ENCODE measurements at places on chromosomes 7 and 10. TPM values are rescaled to one million over a fixed set of nuclear protein-coding genes. Genes with fewer than 3 reads are reported as not detected.
A peak's percentile ranks its signal among the peaks of the same experiment; 100 is the strongest.

DNA sequence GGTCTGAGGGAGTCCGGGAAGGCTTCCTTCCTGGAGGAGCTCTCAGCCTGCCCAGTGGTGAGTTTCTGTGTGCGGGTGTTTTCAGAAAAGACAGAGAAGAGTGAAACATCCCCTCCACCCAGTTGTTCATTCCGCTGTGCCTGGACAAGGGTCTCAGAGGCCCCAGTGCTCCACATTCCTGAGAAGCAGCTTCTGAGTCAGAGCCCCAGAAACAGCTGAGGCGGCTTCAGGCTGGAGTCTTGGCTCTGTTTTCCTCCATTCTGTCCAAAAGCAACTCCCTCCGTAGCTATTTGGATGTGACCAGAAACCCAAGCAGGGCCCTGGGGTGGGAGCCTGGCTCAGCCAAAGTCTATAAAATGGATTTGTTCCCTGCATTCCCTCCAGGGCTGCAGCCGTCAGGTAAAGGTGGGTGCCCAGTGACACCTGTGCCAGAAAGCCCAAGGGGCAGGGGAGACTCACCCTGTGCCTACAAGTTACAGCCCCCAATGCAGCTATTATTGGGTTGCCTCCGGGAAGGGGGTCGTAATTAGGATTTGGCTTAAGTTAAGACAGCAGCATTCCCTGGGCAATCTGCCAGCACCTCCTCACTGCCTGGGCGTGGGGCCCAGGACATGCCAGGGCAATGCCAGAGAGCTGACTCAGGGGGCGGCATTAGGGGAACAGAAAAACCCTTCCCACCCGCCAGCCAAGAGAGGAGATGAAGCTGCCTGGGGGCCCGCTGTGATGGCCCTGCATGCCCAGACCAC, 13.1 kb upstream of the CAMK2G start:
- no peak overlapping the region for H3K27ac ChIP-seq
- H3K36me3 ChIP-seq: no peaks in the 10 kb centered on the region
- no peaks in the 10 kb centered on the region for H3K27me3 ChIP-seq
- H3K4me1 ChIP-seq: no peaks in the 10 kb centered on the region

- no peaks in the 10 kb centered on the region for H3K27me3 ChIP-seq
- no peak overlapping the region for H3K27ac ChIP-seq
- peak; percentile 13 for DNase-seq
- H3K36me3 ChIP-seq: no peaks in the 10 kb centered on the region
- no peak overlapping the region for H3K4me3 ChIP-seq
These were observed 152.4 kb upstream of the NRBF2 start for GRCh38 chr10:62980687-62981086.

GRCh38 chr7:265998-266850, 23.7 kb upstream of the FOXL3 start:
- H3K4me3 ChIP-seq: no peak overlapping the region
- no peak overlapping the region for H3K27ac ChIP-seq
- no peaks in the 10 kb centered on the region for H3K27me3 ChIP-seq
- DNase-seq: no peak
- no peaks in the 10 kb centered on the region for H3K36me3 ChIP-seq

DNA sequence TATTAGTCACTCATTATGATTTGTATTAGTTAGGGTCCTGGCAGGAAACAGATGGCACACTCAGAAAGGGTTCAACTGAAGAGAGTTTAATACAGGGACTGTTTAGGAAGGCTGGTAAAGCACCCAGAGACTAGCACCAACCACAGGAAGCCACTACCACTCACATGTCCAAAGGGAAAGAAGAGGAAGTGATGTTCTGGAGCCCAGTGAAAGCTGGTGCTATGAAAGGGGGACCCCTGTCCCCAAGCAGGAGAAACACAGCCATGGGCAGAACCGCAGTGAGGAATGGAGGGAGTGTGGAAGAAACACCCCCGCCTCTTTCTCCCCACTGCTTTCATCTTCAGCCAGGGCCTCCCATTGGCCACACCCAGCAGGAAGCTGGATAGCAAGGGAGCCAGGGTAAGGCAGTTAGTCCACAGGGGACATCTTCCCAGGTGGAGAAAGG, 3.2 kb upstream of the VSIR start:
- no peaks in the 10 kb centered on the region for H3K4me1 ChIP-seq
- no peak for DNase-seq
- H3K36me3 ChIP-seq: no peaks in the 10 kb centered on the region
- no peak overlapping the region for H3K4me3 ChIP-seq

DNA sequence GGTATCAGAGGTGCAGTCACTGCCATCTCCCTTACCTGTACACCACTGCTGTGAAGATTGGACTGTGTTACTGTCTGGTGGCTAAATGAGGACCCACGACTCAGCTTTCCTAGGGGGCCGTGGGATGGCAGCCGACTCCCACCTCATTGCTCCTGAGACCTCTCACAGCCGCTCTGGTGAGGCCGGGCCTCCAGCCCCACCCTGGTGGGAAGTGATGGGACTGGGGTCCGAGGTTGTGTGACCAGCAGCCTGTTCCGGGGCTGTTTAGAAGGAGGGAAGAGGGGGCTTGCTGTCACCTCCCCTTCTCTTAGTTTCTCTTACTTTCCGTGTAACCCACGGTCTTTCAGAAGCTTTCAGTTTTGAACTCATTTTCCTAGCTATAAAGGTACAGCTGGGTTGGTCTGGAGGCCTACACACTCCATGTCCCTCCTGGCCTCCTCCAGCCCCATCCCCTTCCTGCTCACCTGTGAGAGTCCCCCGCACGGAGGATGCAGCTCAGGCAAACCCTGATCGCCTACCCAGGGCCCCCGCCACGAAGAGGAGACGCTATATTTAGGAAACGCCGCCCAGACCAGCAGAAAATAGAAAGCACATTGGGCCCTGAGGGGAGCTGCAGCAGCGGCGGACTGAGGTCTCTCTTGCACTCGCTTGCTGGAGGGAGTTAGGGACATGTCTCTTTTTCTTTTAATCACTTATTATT, 4.6 kb downstream of the EMX2 start:
- H3K36me3 ChIP-seq: no peaks in the 10 kb centered on the region
- H3K27ac ChIP-seq: no peak overlapping the region
- DNase-seq: no peak
- H3K27me3 ChIP-seq: peaks cover 98% of the 10 kb centered on the region
- H3K4me1 ChIP-seq: peaks cover 68% of the 10 kb centered on the region
- H3K4me3 ChIP-seq: peak overlapping the region; percentile 83

- H3K36me3 ChIP-seq: no peaks in the 10 kb centered on the region
- H3K4me1 ChIP-seq: no peaks in the 10 kb centered on the region
- DNase-seq: no peak
- H3K4me3 ChIP-seq: no peak overlapping the region
These were observed 75.4 kb downstream of the JAZF1 start for GRCh38 chr7:28105234-28105633.

- H3K27me3 ChIP-seq: no peaks in the 10 kb centered on the region
- no peak overlapping the region for H3K4me3 ChIP-seq
- peaks cover 10% of the 10 kb centered on the region for H3K4me1 ChIP-seq
These were observed 12.9 kb upstream of the CDK6 start for GRCh38 chr7:92849322-92849721.

DNA sequence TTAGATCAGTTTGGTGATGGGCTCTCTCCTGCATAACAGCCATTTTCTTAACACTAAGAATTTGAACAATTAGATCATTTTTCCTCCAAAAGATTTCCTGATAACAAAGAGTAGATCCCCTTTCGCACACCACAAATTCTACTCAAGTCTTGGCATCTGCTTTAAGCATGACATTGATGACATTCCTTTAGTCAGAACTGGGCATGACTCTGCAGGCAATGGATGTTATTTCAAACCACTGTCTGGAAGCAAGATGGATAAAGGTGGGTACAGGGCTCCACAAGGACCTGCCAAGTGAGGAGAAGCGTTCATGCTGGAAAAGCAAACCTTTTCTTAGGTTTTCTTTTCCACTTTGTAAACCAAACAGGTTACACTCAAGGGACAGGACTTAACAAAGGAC, 123.5 kb downstream of the GLCCI1 start:
- peaks cover 3% of the 10 kb centered on the region for H3K36me3 ChIP-seq
- no peak overlapping the region for H3K27ac ChIP-seq
- H3K4me3 ChIP-seq: no peak overlapping the region
- H3K4me1 ChIP-seq: no peaks in the 10 kb centered on the region
- DNase-seq: no peak

GRCh38 chr7:12805518-12805928, 118.1 kb downstream of the ARL4A start:
- no peak overlapping the region for H3K27ac ChIP-seq
- H3K27me3 ChIP-seq: no peaks in the 10 kb centered on the region
- peaks cover 7% of the 10 kb centered on the region for H3K4me1 ChIP-seq
- H3K36me3 ChIP-seq: no peaks in the 10 kb centered on the region
- no peak overlapping the region for H3K4me3 ChIP-seq

Gene MYOF
- total RNA-seq: 1.6 TPM

Gene GATAD1
- 46.8 TPM for total RNA-seq

Gene BMPR1A
- total RNA-seq: 76.2 TPM

Gene BCL7B
- 29.9 TPM for total RNA-seq

Gene OIT3
- total RNA-seq: not detected

Gene GJD4
- not detected for total RNA-seq

Data from neural progenitor cell (in vitro differentiated cells).